Tibial nerve (tissue), 4 donors: ENCODE measurements at places on chromosomes 12 and 14. TPM values are rescaled to one million over a fixed set of nuclear protein-coding genes. Genes with fewer than 3 reads are reported as not detected.

Gene FAM186B
- total RNA-seq, result 0.98 TPM

Gene PITPNM2
- 6.1 TPM for total RNA-seq

Gene ASIC1
- not detected for total RNA-seq

- H3K27me3 ChIP-seq, result no peaks in the 10 kb centered on the region
- no peaks in the 10 kb centered on the region for H3K36me3 ChIP-seq
These were observed 8.0 kb downstream of the YY1 start for GRCh38 chr14:100246809-100247428.

DNA sequence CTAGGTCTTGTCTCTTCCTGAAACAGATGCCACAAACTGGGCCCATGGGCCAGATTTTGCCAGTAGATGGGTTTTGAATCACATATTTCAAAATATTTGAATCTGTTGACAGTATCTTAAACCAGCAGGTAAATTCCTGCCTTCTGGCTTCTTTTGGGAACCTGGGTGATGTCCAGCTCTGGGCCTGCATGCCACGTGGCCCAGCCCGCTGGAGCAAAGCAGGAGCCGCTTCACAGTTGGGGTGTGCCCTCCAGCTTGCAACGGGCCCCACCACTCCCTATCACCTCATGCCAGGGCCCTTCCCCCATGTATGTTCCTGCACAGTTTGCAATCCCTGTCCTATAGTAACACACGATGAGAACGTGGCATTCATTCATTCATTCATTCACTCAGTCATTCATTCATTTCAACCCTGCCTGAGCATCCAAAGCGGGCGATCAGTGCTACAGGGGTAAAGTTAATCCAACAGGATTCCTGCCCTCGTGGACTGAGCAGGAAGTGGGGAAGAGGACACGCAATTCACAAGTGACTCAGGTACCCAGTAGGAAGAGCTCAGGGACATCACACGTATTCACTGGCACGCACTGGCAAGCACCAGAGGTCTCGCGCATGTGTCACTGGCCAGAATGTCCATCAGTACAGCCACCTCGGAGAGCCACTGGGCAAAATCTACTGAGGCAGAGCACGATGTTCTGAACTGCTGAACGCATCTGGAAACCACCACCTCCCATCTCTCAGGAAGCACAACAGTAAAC, 27.8 kb downstream of the SCARB1 start:
- H3K4me3 ChIP-seq, result no peak overlapping the region
- no peaks in the 10 kb centered on the region for H3K36me3 ChIP-seq

DNA sequence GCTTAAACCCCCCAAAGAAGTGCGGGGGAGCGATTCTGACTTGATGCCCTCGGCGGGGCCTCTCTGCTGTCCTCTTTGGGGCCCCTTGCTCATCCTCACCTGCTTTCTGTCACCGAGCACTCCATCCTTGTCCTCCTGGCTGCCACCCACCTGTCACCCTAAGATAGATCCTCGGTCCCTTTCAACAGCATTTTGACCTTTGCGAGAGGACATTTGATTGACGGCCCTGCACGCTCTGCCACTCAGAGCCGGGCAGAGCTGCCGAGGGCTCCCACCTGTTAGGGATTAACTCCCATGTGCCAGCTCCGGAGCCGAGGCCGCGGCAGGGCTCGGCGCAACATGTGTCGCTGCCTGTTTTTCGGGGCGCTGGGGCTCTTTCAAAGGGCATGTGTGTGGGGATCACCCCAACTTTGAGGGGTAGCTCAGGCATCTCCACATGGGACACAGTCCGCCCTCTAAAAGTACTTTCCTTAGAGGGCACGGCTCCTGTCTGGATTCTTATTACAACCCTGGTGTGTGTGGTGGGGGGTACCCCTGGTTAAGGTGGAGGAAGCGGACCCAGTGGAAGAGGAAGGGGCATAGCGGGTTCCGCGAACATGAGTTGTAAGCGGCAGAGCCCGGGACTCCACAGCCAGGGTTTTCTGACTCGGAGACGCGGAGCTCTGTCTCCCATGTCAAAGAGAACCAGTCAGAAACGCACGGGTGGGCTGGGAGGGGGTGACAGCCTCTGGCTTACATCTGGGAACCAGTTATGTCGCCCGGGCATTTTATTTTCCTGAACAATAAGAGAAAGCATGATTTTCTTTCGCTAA, 811 bp upstream of the MEG3 start:
- H3K27ac ChIP-seq, result peak overlapping the region; percentile 87
- H3K4me3 ChIP-seq, result peak overlapping the region; percentile 23
- no peaks in the 10 kb centered on the region for H3K4me1 ChIP-seq
- H3K36me3 ChIP-seq, result no peaks in the 10 kb centered on the region
- no peak for DNase-seq
